ENCODE measurements at places on chromosomes 13 and 19. TPM values are rescaled to one million over a fixed set of nuclear protein-coding genes. Genes with fewer than 3 reads are reported as not detected.

DNA sequence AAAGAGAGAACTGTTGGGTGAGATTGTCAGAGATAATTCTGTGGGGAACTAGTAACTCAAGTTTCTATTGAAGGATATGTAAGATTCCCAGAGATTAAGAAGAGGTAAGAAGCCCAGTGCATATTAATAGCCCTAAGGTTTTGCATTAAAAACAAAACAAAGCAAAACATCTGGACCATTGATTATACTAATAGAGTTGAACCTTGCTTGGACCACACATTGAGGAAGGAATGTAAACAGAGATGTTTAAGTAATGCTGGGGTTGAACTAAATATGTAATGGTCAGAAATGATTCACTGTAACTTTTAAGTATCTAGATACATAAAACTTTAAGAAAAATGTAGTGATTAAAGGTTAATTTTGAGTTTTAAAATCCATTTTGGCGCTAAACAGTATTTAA is 1770.0 kb downstream of the PCDH9 start:
- no peak for DNase-seq

- no peak for DNase-seq
These were observed 162.3 kb upstream of the SERP2 start for GRCh38 chr13:44211286-44211685.

- DNase-seq: peak; percentile 82
These were observed at the start of gene FAM124A for GRCh38 chr13:51222037-51222685. TSS of gene FAM124A (plus strand) at chr13:51222398. CDS start at chr13:51222502, 104 bp downstream.

The CEACAM21 gene
- 0.65 TPM for total RNA-seq

The ZNF681 gene
- total RNA-seq: 1.0 TPM

The LGALS4 gene
- total RNA-seq: 1.2 TPM

- DNase-seq: no peak
These were observed 48.8 kb downstream of the COMP start for GRCh38 chr19:18742324-18742723.

DNA sequence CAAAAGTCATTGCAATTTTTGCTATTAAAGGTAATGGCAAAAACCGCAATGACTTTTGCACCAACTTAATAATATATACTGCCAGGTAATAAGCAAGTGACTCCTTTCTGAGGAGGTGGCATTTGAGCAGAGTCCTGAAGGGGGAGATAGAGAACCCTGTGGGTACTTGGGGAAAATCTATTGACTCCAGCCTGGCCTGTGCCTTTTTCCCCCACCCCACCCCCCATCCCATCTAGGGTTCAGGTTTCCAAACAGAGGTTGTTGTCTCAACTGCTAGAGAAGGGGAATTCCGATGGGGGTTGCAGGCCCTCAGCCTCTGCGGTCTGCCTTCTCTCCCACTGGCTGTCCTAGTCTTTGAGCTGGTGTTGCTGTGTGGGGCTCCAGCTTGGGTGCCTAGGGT is 11.5 kb downstream of the S1PR2 start:
- DNase-seq: no peak

The TEX101 gene
- not detected for total RNA-seq

GRCh38 chr13:51595416-51595815 is 11.2 kb downstream of the WDFY2 start:
- no peak for DNase-seq

DNA sequence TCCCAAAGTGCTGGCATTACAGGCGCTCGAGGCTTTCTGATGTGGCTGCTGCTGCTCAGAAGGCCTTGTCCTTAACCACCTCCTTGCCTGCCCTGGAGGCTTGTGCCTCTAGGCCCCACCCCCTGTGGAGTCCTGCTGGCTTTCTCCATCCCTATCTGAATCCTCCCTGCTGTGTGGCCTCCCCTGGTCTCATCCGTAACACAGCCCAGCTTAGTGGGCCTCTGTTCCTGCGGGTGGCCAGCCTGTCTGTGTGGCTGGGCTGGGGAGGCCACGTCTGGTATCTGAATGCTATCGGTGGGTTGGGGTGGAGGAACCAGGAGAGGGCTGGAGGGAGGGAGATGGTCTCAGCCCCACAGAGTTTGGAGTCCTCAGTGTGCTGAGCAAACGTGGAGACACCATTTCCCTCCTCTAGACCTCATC is 4.7 kb downstream of the RPL28 start:
- DNase-seq: no peak

The MEDAG gene
- 7.7 TPM for total RNA-seq

- DNase-seq: no peak
These were observed 119.2 kb upstream of the ABCC4 start for GRCh38 chr13:95420501-95420900.

- DNase-seq: no peak
These were observed 37.1 kb downstream of the BTBD2 start for GRCh38 chr19:1978346-1978894.

GRCh38 chr13:61852116-61852619 is 436.5 kb upstream of the PCDH20 start:
- DNase-seq: no peak

- DNase-seq: no peak
These were observed 526.0 kb downstream of the PCDH9 start for GRCh38 chr13:66704110-66704509.

DNA sequence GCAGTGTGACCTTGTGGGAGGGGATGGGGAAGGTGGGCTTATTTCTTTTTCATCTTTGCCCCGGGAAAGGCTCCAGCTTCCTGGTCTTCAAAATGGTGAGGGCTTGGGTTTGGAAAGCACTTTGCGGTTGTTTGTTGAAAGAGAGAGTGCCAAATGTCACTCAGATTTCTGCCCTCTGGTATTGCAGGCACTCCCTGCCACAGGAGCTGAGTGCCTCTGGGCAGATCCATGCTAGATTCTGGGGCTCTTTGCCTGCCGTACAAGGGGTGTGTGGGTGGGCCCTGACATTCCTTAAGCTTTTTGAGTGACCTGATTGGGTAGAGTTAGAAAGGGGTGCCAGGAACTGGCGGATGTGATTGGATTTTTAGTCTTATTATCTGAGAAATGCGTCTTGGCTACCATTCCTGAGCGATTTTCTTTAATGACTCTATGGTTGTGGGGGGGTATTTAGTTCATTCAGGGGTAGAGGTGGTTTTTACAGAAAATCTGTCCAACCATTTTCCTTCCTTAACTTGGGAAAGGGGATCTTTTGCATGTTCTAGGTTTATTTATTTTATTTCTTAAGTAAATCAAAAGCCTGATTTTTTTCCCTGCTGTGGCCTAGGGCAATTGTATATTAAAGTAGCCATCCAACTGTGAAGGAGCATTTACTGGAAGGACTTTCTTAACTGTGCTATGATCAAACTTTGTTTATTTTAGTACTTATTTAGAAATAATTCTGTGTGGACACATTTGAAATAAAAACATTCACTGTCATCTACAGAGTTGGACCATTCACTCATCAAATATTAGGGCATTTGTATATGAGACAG is 3.2 kb downstream of the ARHGAP35 start:
- DNase-seq: no peak

The LRG1 gene
- 0.20 TPM for total RNA-seq

GRCh38 chr19:56840451-56841192 is at the start of the genes PEG3 and ZIM2:
TSS of gene PEG3 (minus strand) at chr19:56840726. CDS start at chr19:56824655, 16,071 bp downstream.
TSS of gene ZIM2 (minus strand) at chr19:56840726. CDS start at chr19:56824277, 16,449 bp downstream.
- peak; percentile 92 for DNase-seq

DNA sequence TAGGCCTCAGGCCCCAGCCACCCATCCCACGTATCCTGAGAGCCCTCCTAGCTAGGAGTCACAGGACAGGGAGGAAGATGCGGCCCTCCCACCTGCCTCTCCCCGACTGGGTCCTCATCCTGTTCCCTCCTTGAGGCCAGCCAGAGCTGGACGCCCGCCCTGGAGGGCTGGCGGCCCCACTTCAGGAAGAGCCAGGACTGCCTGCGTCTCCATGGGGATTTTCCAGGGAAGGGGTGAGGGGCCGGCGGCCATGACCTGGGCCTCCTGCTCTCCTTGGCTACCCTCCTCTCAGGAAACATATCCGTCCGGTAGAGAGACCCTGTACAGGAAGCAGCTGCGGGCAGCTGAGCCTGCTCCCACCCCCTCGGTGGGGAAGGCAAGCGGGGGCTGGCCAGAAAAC is 11.3 kb upstream of the PRKD2 start:
- DNase-seq: no peak

DNA sequence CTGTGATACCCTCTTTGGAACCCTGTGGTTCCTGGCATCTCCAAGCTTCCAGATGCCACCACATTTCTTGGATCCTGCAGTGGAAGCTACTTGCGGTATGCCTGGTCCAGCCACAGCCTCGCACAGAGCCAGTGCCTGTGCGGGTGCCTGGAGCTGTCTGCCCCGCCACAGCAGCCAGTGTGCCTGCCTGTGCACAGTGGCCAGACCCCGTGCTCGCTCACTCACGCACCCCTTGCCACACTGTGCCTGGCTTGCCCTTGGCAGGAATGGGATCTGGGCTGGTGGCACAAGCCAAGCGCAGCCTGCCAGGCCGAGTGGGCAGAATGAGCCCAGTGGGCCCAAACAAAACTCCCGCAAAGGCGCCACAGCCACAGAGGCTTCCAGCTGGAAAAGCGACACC is 26.2 kb downstream of the POMP start:
- no peak for DNase-seq

The NLRP4 gene
- not detected for total RNA-seq

DNA sequence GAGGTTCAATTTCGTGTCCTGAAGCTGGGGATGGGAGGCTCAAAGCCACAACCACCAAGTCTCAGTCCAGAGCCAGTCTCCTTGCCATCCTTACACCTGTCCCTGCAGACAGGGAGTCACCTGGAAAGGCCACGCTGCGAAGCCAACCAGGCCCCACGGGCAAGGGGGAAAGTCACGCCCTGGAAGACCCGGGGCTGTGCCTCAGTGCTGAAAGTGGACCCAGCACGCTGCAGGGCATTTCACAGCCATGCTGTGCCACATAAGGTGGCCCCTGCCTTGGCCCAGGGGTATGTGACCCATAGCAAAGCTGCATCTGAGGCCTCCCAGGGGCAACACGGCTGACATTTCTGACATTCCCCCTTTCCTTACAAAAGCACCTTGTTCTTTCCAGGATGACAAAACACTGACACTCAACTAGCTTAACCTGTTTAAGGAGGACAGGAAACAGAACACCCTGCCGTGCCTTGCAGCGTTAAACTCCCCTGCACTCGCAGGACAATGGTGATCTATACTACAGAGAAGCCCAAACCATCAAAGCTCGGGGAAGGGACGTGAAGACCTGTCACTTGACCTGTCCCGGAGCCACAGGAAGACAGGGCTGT is 14.8 kb downstream of the CHERP start:
- DNase-seq: no peak

DNA sequence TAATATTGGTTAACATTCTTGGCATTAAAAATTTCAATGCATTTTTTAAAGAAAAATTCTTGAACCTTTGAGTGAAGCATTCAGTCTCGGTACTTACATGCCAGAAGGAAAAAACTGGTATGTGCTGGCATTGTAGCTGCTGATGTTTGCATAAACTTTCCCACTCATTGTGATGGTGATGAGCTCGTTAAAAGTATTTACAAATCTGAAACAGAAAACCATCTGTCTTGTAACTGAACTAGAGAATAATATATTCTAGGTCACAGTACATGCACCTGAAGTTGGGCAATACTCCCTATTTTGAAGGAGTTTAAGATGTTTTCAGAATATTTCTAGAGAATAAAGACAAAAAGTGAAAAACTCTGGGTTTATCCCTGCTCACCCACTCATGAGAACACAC is 64.1 kb downstream of the SLC15A1 start:
- no peak for DNase-seq

DNA sequence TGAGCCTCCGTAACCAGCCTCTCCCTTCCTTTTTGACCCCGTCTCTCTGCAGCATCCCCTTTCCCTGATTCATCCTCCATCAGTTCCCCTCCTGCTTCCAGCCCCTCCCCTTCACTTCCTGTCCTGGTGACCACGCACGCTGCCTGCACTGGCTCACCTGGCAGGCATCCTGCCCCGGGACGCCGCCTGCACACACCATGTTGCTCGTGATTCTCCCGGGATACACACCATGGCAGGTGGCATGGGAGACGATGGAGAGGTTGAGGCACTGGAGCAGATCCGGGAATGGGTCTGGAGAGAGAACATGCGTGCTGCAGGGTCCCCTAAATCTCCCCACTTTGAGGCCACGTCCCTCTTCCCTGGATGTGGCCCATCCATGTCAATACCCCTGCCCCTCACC is 4.2 kb downstream of the KLK12 start:
- DNase-seq: no peak

GRCh38 chr13:50871405-50871804 is 27.9 kb upstream of the DLEU7 start:
- DNase-seq: no peak

The TRPC4 gene
- total RNA-seq: 4.3 TPM

- no peak for DNase-seq
These were observed 49.9 kb downstream of the UGGT2 start for GRCh38 chr13:96003304-96003703.

DNA sequence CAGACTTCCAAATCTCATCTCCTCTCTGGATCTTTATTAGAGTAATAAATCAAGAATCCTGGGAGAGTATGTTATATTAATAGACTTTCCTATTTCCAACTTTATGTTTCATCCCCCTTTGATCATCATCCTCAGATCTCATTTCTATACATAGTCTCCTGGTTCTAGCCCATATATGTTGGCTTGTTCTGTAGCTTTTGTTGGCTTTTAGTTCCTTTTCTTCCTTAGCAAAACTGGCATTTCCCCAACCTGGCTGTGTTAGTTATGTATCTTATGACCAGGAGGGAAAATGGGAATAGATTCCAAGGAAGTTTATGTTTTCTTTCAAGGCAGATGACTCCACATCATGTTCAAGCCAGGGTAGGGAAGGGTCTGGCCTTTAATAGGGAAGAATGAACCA is 2464.5 kb downstream of the PCDH9 start:
- DNase-seq: no peak

DNA sequence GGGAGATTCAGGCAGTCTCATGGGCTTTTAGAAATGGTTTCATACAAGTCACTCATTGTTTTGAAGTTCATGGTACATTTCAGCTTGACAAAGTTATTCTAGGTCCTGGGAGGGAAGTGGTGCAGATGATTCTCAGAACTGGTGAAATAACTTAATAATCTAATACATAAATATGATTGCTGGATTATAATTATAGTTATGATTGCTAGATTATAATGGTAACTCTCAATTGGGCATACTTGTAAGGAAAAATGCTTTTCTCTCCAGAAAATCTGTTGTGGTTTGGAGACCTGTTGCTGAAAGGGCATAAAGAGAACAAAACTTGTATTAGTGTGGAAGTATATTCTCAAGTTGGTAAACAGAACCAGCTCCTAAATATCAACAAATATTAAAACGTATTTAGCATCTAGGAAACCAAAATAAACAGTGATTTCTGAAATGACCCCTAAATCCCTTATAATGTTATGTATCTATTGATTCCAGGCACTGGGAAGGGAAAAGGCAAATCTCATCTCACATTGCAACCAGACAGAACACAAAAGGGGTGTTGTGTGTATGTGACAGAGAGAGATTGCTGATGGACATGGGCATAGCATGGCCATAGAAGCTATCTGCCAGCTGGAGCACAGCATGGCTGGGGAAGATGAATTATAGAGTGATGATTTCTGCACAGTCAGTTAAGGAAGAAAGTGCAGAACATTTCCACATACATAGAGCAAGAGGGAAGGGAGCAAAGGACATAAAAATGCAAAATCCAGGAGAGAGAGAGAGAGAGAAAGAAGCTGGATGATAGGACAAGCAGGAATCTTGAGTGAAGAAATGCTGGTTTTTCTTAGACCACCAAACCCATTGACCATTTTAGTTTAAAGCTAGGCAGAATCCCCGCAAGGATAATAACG is 87.1 kb upstream of the FRY start:
- no peak for DNase-seq

The SYNGR4 gene
- not detected for total RNA-seq

The MAB21L1 gene
- 0.40 TPM for total RNA-seq
